ENCODE measurements at places on chromosomes 7 and 10.

- no peak for DNase-seq
These were observed 89.3 kb downstream of the HIP1 start for GRCh38 chr7:75649462-75649861.

GRCh38 chr7:157495177-157495553, 158.4 kb downstream of the DNAJB6 start:
- no peak for DNase-seq

DNA sequence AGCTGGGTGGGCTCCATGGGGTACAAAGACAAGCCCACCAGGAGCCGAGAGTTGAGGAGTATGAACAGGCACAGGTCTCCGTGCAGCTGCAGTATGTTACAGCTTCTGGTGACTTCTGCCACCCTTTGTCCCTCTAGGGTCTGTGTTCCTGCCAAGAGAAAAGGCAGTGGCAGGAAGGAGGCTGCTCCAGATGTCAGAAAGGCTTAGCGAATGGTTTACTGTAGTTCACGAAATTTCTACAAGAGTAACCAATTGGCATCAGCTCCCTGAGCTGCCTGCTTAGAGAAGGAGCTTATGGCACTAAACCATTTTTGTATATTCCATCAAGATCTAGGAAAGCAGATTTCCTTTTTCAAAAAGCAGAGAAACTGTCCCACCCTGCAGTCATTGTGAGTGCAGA, 48.2 kb upstream of the TMEM72 start:
- no peak for DNase-seq

DNA sequence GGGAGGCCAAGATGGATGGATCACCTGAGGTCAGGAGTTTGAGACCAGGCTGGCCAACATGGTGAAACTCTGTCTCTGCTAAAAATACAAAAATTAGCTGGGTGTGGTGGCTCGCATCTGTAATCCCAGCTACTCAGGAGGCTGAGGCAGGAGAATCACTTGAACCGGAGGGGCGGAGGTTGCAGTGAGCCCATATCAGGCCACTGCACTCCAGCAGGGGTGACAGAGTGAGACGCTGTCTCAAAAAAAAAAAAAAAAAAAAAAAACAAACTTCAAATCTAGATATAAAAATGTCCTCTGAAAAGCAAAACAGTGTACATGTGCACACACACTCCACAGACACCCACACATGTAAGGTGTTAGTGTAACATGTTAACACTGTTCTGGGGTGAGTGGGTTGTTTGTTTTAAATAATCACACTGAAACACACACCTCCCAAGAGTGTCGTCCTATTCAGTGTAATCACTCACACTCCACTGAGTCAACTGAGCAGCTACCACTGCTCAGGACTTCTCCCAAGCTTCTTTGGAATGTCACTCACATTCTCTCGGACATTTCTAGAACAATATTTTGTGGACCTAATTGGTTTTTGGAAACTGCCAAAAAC, 12.8 kb upstream of the RGS10 start:
- no peak for DNase-seq

- DNase-seq: no peak
These were observed 247.3 kb upstream of the AOAH start for GRCh38 chr7:36971515-36972139.

- no peak for DNase-seq
These were observed 92.0 kb downstream of the BBS9 start for GRCh38 chr7:33221390-33221789.

DNA sequence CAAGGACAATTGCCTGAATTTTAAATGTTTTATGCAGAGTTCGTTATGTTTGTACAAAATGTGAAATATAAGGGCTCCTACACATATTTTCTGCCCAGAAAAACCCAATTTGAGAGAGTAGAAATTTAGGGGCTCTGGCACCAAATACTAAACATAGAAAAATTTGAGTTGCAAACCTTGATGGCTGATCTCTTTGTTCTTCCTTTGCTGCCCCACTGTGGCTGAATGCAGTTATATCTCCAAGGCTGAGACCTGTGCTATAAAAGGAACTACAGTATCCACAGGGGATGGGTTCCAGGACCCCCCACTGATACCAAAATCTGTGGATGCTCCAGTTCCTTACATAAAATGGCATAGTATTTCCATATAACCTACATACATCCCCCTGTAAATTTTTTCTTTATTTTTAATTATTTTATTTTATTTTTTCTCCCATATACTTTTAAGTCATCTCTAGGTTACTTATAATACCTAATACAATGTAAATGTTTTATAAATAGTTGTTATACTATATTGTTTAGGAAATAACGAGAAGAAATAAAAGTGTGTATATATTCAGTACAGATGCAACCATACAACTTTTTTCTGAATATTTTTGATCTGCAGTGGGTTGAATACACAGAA, 22.5 kb downstream of the CFAP43 start:
- DNase-seq: peak; percentile 0

- no peak for DNase-seq
These were observed 1.6 kb downstream of the FRMD4A start for GRCh38 chr10:14328881-14329672.

GRCh38 chr7:102044641-102044983, 227.2 kb downstream of the CUX1 start:
- no peak for DNase-seq

DNA sequence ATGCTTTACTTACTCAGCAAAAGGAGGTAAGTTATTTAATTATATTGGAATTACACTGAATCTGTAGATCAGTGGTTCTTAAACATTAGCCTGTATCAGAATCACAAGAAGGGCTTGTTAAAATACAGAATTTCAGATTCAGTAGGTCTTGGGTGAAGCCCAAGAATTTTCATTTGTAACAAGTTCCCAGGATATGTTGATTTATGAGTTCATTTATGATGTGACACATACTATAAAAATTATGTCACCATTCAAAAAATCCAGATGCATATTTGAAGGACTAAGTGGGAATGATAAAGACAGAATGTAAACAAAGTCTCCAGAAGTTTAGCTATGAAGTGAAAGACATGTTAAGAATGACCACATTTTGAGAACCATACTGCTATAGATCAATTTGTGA, 52.3 kb downstream of the HECTD2 start:
- DNase-seq: no peak

DNA sequence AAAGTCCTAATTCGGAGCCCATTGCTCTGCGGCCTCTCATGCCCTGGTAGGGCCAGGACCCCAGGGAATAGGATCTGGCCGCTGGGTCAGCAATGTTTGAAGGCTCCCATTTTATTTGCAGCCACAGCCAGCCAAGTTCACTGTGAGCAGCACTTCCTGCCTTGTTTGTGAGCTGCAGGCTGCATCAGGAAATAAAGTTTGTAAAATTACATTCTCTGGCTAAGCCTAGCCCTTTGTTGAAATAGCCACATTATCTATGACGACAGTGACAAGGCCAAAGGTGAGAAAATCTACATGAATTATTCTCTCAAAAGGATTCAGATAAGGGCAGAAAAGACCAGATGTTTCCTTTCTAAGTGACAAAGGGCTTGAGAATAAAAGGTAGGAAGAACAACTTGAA, 23.7 kb upstream of the ITGB1 start:
- DNase-seq: no peak

DNA sequence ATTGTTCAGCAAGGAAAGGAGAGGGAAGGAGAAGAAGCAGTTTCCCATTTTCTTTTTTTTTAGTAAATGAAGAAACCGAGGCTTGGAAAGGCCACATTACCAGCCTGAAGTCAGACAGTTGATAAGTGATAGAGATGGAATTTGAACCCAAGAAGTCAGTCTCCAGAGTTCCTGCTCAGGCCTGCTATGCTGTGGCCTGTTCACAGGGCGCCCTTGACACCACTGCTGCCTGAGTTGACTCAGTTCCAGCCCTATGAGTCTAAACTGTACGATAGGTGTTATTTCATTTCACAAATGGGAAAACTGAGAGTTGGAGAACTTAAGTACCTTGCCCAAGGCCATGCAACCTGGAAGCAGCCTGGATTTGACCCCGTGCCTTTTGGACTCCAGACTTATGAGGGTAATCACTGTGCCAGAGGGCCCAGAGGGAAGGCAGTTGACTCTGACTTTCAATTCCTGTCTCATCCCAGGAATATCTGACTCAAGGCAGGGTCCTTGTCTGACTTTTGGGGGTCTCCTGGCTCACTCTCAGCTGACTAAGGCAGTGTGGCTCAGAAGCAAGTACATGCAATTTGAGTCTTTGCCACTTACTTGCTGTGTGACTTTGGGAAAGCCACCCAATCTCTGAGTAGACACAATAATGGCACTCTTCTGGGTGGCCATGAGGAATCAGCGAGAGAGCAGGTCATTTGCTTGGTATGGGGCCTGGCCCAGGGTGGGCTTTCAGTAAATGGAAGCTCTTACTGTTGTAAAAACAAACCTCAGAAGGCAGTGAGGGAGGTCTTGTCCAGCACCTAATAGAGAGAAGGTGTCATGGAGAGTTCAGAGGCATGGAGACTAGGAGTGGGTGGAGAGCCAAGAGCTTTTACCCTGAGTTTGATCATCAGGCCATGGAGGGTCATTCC, 17.9 kb upstream of the RBM20 start:
- no peak for DNase-seq

DNA sequence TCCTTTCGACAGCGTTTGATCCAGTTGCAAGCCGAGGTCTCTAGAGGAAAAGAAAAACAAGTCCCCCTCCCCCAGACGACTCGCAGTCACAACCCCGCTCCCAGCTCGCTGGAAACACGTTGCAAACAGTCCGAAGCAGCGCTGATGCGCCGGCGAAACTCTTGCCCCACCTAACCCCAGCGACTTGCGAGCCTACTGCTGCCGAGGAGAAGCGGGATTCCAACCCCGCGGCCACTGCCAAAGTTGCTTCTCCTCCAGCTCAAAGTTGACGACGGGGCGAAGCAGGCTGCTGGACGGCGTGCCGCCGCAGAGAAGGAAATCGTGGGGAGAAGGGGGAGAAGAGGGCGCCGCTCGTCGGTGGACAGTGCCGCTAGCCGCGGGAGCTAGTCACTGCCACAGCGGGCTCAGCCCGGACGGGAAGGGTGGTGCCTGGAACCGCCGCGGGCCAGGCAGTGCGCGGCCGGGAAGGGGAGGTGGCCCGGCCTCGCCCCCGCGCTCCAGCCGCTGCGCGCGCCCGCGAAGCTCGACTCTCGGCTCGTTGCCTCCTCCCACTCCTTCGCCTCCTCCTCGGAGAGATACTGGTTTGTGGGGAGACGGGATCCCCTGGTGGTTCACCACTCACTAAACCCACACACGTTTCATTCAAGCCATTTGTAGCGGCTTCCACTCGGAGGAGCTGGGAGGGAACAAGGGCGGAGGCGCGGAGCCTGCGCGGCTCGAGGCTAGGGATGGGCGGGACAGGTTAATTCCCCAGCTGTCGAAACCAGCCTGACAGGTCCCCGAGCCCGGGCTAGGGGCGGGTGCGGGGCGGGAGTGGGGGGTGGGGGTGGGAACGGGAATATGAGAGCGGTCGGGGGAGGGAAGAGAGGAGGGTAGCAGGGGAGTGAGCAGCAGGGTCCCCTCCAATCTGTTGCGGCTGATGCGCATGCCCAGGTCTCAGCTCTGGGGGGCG, at the start of gene GPR37:
TSS of gene GPR37 (minus strand) at position 392 of the 952 bp plus-strand sequence. CDS start 816 bp downstream, outside the sequence.
- DNase-seq: peak; percentile 84

- peak; percentile 27 for DNase-seq
These were observed 118.2 kb downstream of the CDK6 start for GRCh38 chr7:92717993-92718716.

DNA sequence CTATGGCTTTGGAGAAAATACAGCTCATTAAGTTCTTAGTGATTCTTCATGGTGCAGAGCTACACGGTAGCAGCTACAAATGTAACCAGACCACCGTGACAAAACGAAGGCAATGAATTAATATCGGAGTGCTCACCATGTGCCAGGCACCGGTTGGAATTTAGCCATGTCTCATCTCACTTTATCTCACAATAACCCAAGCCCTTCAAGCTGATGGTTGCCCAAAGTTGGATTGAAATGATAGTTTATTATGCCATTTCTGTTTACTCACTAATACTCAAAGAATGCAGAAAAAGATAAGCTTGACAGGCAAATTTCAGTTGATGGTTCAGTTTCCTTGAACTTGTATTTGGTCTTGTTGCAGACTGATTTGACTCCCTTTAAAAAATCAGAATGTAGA, 312.6 kb downstream of the SKIDA1 start:
- no peak for DNase-seq

DNA sequence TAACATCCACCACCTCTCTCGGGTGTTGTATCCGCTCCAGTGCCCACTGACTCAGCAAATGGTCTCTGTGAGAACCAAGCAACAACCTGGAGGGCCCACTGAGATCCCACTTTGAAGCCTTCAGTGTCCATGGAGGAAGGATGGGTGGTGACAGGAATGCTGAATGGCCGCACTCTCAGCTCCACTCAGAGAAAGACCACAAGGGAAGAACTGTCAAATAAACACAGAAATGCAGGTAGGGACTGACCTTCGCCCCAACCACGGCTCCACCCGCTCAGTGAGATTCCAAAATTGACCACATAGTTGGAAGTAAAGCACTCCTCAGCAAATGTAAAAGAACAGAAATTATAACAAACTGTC, 65.8 kb downstream of the VIPR2 start:
- no peak for DNase-seq

DNA sequence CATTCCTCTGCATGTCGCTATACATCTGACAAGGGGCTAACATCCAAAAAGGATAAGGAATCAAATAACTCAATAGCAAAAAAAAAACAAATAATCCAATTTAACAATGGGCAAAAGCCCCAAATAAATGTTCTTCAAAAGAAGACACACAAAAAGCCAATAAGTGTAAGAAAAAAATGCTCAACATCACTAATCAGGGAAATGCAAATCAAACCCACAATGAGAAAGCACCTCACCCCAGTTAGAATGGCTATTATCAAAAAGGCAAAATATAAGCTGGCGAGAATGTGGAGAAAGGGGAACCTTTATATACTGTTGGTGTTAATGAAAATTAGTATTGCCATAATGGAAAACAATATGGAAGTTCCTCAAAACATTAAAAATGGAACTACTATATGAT, 14.3 kb downstream of the ARHGAP12 start:
- DNase-seq: no peak

DNA sequence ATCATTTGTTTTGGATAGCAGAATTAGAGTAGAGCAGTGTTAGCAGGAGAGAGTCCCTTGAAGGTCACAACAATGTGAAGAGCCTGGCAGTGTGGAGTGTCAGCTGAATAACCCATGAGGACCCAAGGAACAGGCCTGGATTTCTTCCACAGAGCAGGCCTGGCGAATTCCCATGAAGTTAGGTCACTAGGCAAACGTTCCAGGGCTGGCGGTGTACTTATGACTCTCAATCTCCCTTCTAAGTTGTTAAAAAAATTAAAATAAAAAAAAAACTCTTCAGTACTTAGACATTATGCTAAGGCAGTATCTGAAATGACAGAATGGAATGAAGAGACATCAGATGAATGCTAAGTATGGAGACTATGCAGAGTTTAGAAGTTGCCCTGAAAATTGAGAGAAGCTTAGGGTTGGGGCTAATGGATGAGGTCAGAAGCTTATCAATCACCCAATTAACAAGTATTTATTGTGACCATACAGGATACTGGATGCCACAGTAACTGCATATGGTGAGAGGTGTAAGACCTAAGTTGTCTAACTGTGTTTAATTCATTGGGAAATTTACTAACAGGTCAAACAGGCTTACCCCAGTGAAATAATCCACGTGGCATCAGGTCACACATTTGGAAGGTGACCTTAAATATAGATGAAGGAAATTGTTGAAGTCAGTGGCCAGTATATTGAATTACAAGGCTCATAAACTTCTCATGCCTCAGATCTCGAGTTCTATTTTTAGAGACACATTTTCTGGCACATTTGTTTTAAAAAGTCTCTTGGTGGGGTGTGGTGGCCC, 126.2 kb upstream of the NRP1 start:
- no peak for DNase-seq

GRCh38 chr7:43296306-43296705, 183.9 kb downstream of the HECW1 start:
- no peak for DNase-seq

Data from C1 segment of cervical spinal cord (tissue), 14 donors.